ENCODE measurements at places on chromosomes 13 and 19. TPM values are rescaled to one million over a fixed set of nuclear protein-coding genes. Genes with fewer than 3 reads are reported as not detected.

Gene EFNA2
- 1.8 TPM for total RNA-seq

Gene TMC4
- total RNA-seq: 1.2 TPM

Gene ARHGEF1
- total RNA-seq: 87.9 TPM

Gene SIAH3
- total RNA-seq: 2.2 TPM

Gene FCER2
- not detected for total RNA-seq

Gene SGCG
- 3.0 TPM for total RNA-seq

Gene EPSTI1
- 3.9 TPM for total RNA-seq

Gene SLITRK5
- total RNA-seq: 23.4 TPM

Gene WDR88
- not detected for total RNA-seq

Gene ODAD3
- total RNA-seq: 5.1 TPM

Gene DNM2
- 195 TPM for total RNA-seq

DNA sequence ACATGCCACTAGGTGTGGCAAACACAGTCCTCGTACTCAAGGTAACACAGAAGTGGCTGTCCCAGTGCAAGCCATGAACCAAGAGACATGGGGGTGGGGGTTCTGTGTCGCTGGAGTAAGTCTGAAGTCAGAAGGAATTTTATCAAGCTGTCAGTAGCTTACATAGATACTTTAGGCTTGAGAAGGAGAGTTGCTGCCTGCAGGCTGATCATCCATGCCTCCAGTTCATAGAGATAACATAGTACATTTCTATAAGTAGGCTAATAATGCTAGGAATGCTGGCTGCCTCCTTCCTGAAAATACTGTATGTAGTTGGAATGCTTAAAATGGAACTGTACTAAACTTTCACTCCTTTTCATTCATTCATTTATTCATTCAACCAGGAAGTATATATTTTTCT lies 70.1 kb downstream of the CAB39L start:
- DNase-seq: no peak

DNA sequence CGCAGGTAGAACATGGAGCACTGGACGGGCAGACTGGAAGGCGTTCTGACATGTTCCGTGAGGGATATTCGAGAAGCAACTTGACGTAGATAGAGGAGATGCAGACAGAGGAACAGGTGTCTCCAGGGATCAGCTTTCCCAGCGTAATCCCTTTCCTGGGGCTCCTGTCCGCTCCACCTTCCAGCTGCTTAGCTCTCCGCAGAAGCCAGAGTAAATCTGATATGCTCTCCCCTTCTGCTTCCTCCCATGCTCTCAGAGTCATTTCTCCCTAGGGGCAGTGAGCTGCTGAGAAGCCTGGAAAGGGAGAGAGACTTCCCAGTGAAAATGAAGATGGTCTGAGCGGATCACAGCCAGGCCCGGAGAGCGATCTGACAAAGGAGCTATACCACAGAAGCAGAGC lies 23.0 kb upstream of the OLFM4 start:
- DNase-seq: no peak

GRCh38 chr13:114212158-114212495 lies 22.6 kb upstream of the CDC16 start:
- no peak for DNase-seq

DNA sequence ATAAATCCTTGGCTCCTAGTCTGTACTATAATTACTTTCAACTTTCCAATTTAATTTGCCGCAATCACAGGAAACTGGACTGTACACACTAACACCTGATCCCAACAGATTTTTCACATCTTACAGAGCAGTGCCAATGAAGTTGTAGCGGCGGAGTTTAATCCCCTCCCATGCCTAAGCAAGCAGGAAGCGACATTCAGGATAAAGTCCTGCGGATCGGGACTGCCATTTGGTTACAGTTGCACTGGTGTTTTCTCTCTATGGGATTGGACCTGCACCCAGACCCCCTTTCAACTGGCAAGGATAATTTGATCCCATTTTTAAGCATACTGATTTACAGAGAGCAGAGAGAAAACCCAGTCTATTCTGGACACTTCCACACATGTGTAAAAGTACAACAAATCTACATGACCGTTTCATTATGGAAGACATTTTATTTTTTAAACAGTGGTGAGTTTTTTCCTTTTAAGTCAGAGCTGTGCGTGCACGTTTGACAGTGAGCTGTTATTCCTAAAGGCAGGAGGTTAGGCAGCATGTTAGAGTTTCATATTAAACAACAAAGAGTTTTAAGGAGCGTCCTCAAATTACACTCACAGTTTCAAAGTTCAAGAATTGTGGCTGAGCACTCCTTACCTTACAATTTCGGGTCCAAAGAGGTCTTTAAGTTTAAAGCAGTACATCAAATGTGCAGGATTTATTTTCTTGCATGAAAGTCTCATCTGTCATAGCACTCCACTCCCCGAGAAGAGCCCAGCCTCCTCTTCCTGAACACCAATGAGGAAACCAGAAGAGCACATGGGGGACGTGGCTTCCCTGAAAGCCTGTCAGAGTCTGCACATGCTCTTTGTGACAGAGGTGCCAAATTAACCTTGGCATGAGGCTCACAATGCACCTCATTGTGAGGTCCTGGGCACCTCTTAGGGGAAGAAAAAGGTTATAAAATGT lies 141.6 kb upstream of the RFC3 start:
- no peak for DNase-seq

- DNase-seq: no peak
These were observed 12.0 kb downstream of the B3GNT3 start for GRCh38 chr19:17806945-17807344.

DNA sequence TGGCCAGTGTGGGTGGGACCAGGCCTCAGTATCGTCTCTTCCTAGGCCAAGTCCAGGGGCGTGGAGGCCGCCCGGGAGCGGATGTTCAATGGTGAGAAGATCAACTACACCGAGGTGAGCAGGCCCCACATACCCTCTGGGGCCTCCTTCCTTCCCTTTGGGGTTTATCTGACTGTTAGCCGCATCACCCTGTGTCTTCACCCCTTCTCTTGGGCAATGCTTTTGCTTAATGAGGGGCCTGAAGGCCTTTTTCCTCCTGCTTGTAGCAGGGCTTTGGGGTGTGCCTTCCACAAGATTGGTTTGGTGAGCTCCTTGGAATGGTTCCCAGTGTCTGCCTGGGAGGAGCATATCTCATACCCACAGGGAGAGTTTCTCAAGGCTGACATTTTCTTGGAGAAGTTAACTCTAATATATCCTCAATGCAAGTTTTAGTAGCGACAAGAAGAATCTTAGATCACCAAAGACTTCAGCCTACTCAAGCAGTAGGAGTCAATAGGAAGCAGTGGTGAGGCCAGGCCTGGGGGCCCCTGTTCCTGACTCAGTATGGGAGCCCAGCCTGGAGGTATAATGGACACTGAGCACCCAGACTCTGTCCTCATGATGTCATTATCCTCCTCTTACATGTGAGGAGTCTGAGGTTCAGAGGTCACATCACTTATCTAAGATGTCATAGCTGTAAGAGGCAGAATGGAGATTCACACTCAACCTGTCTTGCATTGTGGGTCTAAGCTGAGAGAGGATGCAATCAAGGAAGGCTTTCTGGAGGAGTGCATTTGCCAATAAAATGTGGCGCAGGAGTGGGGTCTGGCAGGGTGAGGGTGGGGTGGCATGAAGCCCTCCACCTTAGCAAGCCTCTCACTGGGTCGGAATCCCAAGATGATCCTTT lies 2.0 kb downstream of the GPI start:
- no peak for DNase-seq

DNA sequence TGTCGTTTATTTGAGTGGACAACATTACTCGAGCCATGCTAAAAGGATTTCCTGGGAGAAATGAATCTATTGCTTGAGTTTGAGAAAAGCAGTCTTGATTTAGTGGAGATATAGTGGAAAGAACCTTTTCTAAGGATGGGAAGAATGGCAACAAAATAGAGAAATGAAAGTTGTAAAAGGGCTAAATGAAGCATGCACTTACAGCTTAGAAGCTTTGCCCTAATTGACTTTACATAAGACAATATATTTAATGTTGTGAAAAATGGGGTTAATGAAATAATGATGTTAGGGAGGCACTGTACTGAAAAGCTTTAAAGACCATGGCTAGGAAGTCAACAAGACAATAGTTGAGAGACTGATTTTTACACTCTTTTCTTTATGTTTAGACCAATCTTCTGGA lies 35.4 kb downstream of the SLC10A2 start:
- DNase-seq: no peak

GRCh38 chr13:114148521-114148855 lies 16.1 kb upstream of the RASA3 start:
- no peak for DNase-seq

- DNase-seq: no peak
These were observed 100.5 kb upstream of the SLITRK5 start for GRCh38 chr13:87570669-87571068.

DNA sequence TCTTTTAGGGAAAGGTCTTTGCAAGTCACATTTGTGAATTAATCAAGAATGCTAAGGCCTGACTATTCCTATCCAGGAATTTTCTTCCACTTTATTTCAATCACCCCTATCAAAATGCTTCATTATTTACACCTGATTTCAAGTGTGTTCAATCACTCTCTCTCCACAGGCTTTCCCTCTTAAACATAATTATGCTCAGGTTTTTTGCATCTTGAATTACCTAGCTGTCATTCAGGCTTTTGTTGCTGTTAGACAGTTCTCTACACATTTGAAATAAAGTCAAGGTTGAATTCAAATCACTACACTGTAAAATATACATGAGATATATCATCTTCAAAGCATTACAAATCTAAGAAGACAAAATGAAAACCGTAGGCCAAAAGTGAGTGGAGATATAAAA lies 941.3 kb upstream of the SLITRK1 start:
- no peak for DNase-seq

DNA sequence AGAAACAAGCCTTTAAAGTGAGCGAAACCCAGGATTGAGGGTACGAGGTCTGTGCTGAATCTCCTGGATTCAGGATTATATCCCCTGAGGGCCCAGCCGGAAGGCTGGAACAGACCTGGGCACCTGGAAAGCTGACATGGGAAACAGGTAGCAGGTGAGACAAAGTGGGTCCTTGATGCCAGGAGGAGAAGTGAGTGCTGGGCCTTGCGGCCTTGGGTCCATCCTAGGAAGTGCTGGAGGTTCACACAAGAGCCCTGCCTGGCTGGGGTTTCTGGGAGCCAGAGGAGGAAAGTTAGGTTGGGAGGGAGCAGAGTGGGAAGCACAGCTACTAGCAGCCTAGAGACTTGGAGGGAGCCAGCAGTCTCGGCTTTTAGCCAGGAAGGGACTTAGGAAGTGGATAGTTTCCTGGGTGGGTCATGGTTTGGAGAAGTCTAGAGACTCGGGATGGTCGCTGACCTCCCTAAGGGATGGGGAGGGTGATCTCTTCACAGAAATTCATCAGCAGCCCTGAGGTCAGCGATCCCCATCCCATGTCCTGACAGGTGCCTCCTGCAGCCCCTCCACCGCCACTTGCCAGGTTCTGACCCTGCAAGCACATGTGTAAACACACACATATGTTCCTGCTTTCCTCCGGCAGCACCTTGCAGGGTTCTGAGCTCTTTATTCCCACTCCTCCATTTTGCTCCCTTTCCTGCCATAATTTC lies 29.4 kb upstream of the ZNF492 start:
- DNase-seq: no peak

Measured in dorsolateral prefrontal cortex (tissue), 122 donors.